ENCODE measurements at places on chromosomes 3 and 15. TPM values are rescaled to one million over a fixed set of nuclear protein-coding genes. Genes with fewer than 3 reads are reported as not detected.

DNA sequence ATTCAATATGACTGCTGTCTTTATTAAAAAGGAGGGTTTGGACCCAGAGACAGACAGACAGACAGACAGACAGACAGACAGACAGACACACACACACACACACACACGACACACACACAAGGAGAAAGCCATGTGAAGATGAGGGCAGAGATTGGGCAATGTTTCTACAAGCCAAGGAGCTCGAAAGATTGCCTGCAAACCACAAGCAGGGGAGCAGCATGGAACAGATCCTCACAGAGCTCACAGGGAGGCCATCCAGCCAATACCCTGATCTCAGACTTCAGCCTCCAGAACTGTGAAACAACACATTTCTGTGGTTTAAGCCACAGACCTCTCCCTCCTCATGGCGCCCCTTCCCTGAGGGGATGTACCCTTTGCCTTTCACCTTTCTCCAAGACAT is 35.8 kb upstream of the ABHD2 start:
- no peak overlapping the region for H3K4me3 ChIP-seq
- H3K27me3 ChIP-seq = no peaks in the 10 kb centered on the region
- DNase-seq = no peak
- H3K36me3 ChIP-seq = no peaks in the 10 kb centered on the region
- no peak overlapping the region for H3K27ac ChIP-seq

DNA sequence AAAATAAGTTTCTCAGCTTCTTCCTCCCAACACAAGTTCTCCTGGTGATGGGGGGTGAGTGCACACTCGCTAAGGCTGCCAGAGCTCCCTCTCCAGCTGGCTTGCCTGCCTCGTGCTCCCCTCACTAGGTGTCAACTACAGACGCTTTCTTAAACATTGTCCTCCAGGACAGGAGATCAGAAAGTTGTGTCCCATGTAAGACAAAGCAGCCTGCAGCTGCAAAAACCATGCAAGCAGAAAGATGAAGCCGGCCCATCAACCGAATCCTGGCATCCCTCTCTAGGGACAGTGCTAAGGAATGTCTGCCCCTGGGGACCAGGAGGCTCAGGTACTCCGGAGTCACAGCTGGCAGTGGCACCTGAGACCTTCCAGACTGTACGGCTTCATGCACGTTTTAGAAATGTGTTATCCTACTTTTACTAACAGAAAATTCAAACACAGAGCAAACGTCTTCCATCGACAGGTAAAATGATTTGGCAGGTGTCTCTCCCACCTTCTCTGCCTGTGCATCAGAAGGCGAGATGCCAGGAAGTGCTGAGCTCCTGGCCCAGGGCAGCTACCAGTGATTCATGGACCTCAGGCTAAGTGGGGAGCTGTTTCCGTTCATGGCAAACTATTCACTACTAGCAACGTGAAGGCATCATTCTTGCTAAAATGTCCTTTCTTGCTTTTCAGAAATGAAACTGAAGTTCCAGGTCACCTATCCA is 246.1 kb downstream of the ADAMTS17 start:
- DNase-seq = no peak
- H3K27ac ChIP-seq = no peak overlapping the region
- H3K4me3 ChIP-seq = no peak overlapping the region
- H3K4me1 ChIP-seq = no peaks in the 10 kb centered on the region

- peaks cover 5% of the 10 kb centered on the region for H3K4me1 ChIP-seq
- no peaks in the 10 kb centered on the region for H3K27me3 ChIP-seq
- no peak for DNase-seq
- no peak overlapping the region for H3K4me3 ChIP-seq
Measured at GRCh38 chr15:75821786-75822345, 21.4 kb upstream of the UBE2Q2 start.

- DNase-seq = no peak
- no peak overlapping the region for H3K4me3 ChIP-seq
- no peaks in the 10 kb centered on the region for H3K4me1 ChIP-seq
Measured at GRCh38 chr3:65233561-65233960, 545.8 kb upstream of the ADAMTS9 start.

Gene ZPLD1
- not detected for total RNA-seq

Gene TTC21A
- 2.7 TPM for total RNA-seq

- H3K27me3 ChIP-seq = no peaks in the 10 kb centered on the region
- H3K4me3 ChIP-seq = no peak overlapping the region
- DNase-seq = no peak
- H3K4me1 ChIP-seq = 0 out of 2 replicates have a peak, but pooled peaks cover 3% of the 10 kb centered on the region
Measured at GRCh38 chr15:78662028-78662427, 21.0 kb upstream of the CHRNB4 start.

GRCh38 chr3:41089566-41089965 is 109.7 kb upstream of the CTNNB1 start:
- no peaks in the 10 kb centered on the region for H3K27me3 ChIP-seq
- H3K4me1 ChIP-seq = no peaks in the 10 kb centered on the region
- H3K36me3 ChIP-seq = no peaks in the 10 kb centered on the region
- H3K27ac ChIP-seq = no peak overlapping the region

DNA sequence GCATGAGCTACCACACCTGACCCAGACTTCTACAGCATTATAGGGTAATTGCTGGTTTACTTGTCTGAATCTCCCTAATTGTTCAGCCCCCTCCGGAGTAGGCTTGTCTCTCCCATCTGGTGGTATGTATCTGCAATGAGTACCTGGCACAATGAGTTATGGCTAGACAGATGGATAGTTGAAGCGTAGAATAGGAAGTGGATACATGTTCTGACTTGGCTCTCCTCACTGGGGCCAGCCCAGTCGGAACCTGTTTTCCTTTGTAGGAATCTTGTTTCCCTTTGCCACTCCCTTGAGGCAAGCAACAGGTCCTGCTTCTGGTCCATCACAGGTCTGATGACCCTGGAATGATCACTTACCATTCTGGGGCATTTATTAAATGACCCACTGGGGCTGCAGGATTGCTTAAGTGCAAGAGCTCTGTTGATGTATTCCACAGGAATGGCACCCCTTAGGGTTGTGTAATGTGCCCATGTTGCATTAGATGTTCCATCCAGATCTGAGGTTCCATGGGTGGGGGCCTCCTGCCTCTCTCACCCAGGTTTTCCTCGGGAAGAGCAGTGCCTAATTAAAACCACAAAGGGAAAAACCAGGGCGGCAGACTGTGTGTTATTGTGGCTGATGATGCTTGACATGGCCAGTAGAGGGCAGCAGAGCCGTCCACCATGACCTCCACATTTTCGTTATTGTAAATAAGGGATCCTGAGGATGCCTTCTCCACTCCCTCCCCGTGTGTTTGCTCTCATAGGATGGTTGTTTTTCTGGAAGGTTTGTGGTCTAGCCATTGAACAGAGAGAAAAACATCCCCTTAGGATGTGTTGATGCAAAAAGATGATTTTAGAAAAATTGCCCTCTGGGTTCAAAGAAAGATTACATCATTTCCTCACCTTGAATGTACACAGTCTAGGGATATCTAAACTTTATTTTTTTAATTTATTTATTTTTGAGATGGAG is 58.0 kb downstream of the CMTM8 start:
- no peaks in the 10 kb centered on the region for H3K27me3 ChIP-seq
- DNase-seq = no peak
- H3K27ac ChIP-seq = no peak overlapping the region
- H3K4me1 ChIP-seq = no peaks in the 10 kb centered on the region

GRCh38 chr3:22960105-22960984 is 242.8 kb upstream of the UBE2E2 start:
- no peaks in the 10 kb centered on the region for H3K36me3 ChIP-seq
- no peaks in the 10 kb centered on the region for H3K27me3 ChIP-seq
- no peak overlapping the region for H3K27ac ChIP-seq
- no peak for DNase-seq
- peaks cover 11% of the 10 kb centered on the region for H3K4me1 ChIP-seq

Gene CHRNB4
- not detected for total RNA-seq

Gene TMCO5A
- not detected for total RNA-seq

Data from GM12878 (cell line).